ENCODE measurements at places on chromosomes 1 and 21.
A peak's percentile ranks its signal among the peaks of the same experiment; 100 is the strongest.

GRCh38 chr1:10635085-10635896 lies 160.5 kb downstream of the PEX14 start:
- no peak for DNase-seq

DNA sequence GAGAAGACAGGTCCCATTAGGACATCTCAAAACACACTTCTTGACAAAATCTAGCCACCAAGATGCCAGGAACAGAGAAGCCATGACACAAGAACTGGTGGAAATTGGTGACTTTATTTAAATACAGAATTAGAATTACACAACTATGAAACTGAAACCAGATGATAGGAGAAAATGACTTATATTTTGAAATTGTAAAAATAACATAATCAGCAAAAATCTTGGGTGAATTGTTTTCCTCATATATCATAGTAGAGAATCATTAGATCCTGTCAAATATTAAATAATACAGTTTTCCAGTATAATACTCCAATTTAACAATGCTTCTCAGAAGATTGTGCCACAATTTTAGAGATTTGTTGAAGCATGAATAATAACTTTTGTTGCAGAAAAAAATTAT lies 81.5 kb upstream of the MROH9 start:
- DNase-seq: no peak

- DNase-seq: no peak
Measured at GRCh38 chr1:48772211-48772610, 4.5 kb downstream of the BEND5 start.

- DNase-seq: no peak
Measured at GRCh38 chr1:222829868-222830267, 15.0 kb downstream of the DISP1 start.

GRCh38 chr1:44515416-44515815 lies 110.4 kb downstream of the RNF220 start:
- DNase-seq: no peak

DNA sequence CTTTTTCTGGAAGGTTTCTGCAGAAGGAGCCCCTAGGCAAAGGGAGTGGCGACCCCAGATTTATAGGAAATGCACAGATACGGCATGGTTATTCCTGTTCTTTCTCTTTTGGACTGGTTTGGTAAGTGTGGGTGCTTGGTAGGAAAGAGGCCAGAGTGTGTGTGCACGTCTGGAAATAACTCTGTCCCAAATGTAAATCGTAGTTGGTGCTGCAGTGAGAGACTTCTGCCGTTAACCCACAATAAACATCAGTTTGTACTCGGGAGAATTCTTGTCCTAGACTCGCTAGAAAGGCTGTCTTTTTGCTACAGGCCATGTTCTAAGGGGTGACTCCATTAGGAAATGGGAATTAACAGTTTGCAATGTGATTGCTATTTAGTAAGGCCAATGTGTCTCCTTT lies 779 bp downstream of the SLC44A3 start:
- DNase-seq: no peak

GRCh38 chr1:62318756-62319544 lies at the start of gene KANK4:
Gene KANK4, minus strand, starts transcription at chr1:62319434. Its CDS starts 37,870 bp downstream, at chr1:62281564.
- DNase-seq: peak; percentile 7

Data from activated CD4-positive, alpha-beta T cell treated with anti-CD3 and anti-CD28 coated beads for 36 hours (primary cell).